ENCODE measurements at places on chromosomes 16 and 17.

- DNase-seq, result no peak
Measured at GRCh38 chr16:59913666-59914065, 1179.5 kb upstream of the GOT2 start.

DNA sequence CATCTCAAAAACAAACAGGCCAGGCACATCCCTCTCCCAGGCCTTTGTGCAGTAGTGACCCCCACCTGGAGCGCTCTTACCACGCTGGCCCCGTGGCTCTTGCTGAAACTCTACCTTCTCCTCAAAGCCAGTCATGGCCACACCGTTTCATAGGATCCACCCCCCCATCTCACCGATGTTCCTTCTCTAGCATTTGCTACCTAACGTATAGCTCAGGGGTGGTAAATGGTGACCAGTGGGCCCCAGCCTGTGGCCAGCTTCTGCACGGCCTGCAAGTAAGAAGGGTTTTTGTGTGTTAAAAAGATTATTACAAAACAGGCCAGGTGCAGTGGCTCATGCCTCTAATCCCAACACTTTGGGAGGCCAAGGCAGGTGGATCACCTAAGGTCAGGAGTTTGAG is 43.8 kb downstream of the RMI2 start:
- DNase-seq, result no peak

GRCh38 chr17:296906-297690 is 55.5 kb downstream of the RPH3AL start:
- DNase-seq, result no peak

DNA sequence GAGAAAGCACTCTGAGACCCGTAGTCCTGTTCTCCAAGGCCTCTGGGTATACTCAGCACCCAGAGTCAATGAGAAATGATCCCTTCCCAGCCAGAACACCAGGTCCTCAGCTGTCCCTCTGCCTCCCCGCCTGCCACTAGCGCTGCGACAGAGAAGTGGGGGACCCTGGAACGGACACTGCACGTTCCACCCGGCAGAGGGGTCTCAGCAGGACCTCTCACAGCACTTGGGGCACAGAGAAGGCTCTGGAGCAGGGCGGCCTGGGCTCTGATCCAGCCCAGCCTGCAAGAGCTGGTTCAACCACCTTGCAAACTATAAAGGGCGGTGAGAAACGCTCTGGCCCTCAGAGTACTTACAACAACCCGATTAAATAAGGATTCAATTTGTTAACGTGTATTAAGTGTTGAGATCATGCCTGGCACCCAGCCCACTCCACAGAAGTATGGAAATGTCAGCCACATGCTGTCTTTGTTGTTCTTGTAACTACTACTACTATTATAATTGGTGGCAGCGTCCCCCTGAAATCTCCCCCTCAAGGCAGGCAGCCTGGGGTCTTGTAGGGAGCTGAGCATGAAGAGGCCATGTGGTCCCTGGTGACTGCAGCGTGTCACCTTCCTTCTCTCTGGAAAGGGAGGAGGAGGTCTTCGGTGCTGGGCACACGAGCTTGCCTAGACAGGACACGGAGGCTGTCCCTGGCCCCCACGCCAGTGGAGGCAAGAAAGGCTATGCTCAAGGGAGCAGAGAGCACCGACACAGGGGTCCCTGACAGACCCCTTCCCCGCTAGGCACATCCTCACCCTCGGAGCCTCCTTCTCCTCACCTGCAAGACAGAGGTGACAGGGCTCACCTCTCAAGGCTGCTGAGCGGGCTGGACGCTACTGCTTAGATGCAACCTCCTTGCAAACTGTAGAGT is 2.4 kb downstream of the OSGIN1 start:
- DNase-seq, result no peak

- no peak for DNase-seq
Measured at GRCh38 chr17:55152236-55152635, 112.5 kb upstream of the HLF start.

- DNase-seq, result no peak
Measured at GRCh38 chr17:71966459-71967313, 154.1 kb upstream of the SOX9 start.

DNA sequence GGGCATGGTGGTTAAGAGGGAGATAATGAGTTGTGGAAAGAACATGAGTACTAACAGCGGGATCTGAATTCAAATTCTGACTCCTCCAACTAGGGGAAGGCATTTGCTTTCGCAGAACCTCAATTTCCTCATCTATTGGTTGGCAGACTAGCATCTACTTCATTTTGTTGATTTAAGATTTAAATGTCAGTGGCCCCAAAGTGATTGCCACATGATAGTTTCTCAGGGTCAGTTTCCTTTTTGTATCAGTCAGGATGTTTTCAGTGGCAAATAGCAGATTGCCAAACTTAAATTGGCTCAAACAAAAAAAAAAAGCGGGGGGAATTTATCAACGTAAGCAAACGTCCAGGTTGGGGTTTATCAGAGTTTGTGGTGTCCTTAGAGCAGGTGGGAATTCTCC is 25.1 kb upstream of the NOS2 start:
- no peak for DNase-seq

DNA sequence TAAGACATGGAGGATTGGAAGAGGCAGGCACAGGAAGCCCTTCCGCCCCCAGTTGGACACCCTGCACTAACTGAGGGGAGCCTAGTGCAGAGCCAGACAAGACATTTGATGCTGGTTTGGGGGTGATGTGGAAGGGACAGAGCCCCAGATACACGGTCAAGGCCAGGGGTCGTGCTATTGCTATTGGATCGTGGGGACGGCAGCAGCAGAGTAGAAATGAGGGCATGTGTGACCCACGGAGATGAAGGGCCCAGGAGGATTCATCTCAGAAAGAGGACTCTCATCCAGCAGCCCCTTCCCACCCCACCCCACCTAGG is 2.0 kb upstream of the VAMP2 start:
- DNase-seq, result no peak

DNA sequence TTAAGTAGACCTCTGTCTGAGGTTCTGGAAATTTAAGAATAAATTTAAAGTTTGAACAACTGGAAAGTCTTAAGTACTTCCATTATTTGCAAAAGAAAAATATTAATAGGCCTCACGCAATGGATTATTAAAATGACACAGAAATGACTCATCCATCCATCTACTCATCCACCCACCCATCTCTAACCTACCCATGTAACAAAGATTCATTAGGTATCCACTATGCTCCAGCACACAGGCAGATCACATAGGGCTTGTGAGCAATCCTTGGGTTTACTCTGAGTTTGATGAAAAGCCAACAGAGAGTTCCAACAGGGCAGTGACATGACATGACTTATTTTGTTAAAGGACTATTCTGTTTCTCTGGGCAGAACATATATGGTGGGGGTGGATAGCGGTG is 93.3 kb downstream of the HELZ start:
- DNase-seq, result no peak

DNA sequence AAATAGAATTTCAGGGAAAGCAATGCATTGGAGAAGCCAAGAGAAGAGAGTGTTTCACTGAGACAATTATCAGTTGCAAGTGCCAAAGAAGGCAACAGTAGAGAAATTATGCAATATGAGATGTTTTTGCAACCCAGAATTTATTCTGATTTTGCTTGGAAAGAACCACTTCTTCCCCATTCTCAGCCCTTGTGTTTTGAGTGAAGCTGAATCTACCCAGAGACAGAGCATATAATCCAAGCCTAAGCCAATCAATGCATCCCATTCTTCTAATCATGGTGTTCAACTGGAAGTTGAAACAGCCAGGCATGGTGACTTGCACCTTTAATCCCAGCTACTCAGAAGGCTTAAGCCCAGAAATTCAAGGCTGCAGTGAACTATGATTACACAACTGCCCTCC is 6.9 kb upstream of the SCNN1G start:
- DNase-seq, result no peak

DNA sequence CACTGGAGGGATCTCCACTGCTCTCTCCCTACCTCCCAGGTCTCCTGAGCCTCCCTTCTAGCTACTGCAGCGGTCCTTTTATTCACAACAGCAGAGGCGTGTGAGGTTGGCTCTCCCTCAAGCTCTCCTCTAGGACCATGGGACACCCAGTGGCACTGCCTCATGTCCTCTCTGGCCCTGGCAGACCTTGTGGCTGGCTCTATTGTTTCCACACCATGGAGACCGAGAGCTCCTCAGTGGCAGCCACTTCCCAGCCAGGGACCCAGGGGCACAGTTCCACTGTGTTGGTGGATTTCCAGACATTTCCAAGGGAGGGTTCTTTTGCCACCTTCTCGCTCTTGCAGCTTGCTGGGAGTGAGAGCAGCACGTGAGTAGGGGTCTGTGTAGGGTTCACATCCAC is 204.9 kb downstream of the AXIN2 start:
- DNase-seq, result no peak

DNA sequence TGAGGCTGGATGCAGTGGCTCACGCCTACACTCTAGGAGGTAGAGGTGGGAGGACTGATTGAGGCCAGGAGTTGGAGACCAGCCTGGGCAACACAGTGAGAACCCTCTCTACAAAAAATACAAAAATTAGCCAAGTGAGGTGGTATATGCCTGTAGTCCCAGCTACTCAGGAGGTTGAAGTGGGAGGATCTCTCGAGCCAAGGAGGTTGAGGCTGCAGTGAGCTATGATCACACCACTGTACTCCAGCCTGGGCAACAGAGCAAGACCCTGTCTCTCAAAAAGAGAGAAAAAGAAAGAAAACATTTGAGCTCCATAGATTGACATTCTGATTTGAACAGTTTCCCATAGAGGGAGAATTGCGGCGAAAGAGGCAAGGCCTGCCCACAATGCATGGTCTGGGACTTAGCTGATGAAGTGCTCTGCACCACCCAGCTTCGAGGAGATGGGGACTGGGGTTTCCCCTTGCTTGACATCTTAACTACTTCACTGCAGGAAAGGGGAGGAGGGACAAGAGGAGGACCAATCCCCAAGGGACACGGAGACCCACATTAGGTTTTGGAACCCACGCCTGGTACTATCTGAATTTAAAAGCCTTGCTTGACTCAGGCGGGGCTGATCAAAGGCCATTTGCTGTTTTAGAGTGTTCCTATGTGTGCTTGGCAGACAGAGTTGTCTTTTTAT is 21.7 kb downstream of the MSI2 start:
- DNase-seq, result no peak

GRCh38 chr16:2806286-2806685 is 8.0 kb downstream of the PRSS41 start:
- DNase-seq, result no peak

GRCh38 chr16:86044241-86044671 is 145.3 kb downstream of the IRF8 start:
- peak; percentile 93 for DNase-seq

DNA sequence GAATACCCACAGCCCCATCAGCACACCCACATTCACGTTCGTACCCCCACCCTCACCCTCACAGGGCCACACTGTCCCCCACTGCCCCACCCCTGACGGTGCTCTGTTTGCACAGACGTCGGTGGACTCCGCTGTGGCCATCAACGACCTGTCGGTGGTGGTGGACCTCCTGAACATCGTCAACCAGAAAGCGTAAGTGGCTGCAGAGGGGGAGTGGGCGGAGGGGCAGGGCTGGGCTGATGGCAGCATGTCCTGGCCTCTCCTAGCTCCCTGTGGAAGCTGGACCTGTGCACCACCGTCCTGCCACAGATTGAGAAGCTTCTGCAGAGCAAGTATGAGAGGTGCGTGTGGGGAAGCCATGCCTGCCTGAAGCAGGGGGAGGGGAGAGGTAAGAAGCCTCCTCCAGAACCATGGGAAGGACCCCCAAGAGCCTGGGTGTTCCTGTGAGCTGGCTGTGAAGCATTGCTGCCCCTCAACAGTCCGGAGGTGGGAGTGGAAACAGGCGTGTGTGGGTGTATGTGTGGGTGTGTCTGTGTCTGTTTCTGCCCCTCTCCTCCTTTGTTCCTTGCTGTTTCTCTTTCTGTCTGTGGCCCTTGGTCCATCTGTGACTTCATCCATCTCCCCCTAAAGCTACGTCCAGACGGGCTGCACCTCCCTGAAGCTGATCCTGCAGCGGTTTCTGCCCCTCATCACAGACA is 20.3 kb downstream of the KATNB1 start:
- no peak for DNase-seq

GRCh38 chr17:43517615-43518386 is 28.3 kb downstream of the ETV4 start:
- DNase-seq, result no peak

DNA sequence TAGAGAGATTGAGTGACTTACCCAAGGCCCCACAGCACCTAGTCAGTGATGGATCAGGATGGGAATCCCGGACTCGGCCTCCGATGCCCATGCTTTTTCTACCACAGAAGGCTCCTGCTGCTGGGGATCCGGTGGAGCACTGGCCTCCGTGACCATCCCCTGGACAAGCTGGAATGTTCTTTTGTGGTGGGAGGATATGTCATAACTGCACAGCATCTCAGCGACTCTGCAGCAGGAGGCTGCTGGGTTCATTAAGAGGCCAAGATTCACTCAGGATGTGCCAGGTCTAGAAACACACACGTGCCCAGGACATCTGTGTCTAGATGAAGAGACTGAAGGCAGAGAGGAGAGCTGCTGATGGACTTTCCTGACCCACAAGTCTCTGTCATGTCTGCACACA is 34.7 kb upstream of the NGFR start:
- DNase-seq, result no peak

DNA sequence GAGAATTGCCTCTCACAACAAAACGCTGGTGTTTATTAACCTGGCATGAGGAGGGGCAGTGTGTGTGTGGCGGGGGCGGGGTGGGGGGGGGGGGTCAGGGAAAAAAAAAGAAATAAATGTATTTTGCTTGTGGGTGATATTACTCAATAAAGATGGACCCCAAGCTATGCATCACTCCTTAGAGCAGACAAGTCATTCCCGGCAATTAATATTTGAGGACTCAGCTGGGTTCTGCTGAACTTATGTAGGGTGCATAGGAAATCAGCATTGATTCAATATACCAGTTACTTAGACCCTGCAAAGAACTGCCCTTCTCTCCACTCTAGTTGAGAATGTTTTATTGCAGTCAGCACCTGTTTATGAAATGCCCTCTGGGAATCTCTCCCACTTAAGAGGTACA is 206.2 kb upstream of the MAF start:
- DNase-seq, result no peak

GRCh38 chr17:20046629-20047028 is 37.5 kb downstream of the SPECC1 start:
- DNase-seq, result peak; percentile 70

DNA sequence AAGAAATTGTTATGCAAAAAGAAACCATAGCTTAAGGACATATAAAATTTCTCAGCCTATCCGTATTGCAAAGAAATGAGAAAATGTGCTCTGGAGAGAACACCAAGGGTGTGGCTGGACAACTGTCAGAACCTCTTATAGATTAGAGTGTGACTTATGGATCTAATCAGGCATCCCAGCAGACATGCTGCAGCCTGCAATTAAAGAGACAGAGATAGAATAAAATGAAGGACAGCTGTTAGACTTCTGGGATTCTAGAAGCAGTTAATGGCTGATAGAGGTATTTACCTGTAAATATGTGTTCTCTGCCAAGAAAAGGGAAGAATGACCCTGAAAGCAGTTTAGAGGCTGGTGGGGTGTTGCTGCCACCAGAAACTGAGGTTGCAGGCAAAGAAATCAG is 160.1 kb upstream of the KIF2B start:
- DNase-seq, result no peak

- DNase-seq, result peak; percentile 12
Measured at GRCh38 chr16:27445502-27446175, 43.7 kb downstream of the IL21R start.
